ENCODE measurements at places on chromosomes 1 and 21.

DNA sequence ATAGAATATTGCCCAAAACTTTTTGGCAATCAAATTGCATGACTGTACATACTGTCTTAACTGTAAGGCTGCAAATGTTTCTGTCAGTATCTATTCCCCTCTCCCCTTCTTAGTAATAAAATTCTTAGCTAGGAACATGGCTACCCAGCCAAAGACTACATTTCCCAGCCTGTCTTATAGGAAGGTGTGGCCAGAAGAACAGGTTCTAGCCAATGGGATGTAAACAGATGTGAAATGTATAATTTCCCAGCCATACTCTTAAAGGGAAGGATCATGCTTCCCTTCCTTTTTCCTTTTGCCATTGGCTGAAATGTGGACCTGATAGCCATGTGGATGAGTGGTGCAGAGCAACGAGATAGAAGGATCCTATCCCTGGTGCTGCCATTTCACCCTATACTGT is 7.0 kb upstream of the HIVEP3 start:
- DNase-seq: no peak

- peak; percentile 6 for DNase-seq
Observed at GRCh38 chr1:62508187-62508758, 71.4 kb downstream of the USP1 start.

DNA sequence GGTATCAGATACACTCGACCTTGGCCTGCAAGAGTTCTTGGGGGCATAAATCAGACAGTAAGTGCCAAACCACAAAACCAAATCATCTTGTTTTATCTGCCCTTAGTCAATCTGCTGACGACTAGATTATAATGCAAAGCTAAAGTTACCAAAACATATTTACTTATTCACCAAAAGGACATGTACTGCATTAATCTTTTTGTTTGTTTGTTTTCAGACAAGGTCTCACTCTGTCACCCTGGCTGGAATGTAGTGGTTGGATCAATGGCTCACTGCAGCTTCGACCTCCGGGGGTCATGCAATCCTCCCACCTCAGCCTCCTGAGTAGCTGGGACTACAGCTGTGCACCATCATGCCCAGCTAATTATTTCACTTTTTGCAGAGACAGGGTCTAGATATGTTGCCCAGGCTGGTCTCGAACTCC is 114.7 kb downstream of the APP start:
- DNase-seq: no peak

DNA sequence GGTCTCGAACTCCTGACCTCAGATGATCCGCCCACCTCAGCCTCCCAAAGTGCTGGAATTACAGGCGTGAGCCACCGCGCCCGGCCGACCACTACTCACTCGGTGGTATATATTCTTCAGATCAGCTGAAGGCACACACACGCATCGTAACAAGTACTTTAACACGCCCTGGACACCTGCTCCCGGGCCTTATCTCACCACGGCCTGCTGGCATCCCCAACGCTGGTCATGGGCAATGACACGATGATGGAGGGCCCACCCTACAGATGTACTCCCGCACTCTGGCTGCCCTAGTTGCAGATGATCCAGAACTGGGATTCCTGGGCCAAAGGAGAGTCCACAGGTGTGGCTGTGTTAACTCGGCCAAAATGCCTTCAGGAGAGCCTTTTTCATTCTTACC is 11.6 kb downstream of the UBE2J2 start:
- no peak for DNase-seq

DNA sequence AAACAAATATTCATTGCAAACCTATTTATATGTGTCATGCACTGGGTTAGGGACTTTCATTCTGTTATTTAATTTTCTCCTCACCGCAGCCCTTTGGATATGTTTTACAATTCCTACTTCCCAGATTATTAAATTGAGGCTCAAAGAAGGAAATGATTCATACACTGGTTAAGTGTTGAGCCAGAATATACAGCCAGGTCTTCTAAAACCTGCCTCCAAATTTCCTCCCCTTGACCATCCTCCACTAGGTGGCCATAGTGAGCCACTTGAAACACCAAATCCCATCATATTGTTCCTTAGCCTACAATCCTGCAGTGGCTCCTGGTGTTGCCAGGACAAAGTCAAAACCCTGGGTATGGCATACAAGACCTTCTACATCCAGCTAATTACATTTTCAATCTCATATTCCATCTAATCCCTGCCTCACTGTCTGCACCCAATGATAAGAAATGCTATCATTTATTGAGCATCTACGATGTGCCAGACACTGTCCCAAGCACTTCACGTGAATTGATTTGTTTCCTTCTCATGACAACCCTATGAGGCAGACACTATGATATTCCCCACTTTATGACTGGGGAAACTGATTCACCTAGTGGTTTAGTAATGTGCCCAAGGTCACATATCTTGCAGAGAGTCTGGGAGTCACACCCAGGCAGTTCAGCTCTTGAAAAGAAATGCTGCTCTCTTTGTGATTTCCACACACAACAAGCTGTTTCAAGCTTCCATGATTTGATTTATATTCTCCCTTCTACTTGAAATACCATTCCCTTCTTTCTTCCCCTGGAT is 23.6 kb upstream of the KIRREL1 start:
- DNase-seq: no peak

GRCh38 chr1:22253012-22253790 is 110.3 kb upstream of the WNT4 start:
- DNase-seq: no peak

DNA sequence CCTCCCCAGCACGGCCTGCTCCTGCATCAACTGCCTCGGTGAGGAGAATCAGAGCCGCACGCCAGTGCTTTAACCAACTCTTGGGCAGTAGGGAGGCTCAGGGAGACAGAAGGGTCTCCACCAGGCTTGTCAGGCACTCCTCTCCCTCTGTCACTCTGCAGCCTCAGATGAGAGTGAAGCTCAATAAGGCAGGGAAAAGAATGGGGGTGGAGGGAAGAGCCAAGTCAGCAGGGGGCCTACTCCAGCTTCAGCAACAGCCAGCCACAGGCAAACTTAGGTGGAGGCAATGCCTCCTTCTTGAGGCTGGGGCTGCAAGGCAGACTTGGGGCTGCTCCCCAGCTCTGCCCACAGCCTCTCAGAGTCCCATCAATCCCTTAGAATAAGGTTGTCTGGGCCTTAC is 51.8 kb upstream of the A3GALT2 start:
- no peak for DNase-seq

DNA sequence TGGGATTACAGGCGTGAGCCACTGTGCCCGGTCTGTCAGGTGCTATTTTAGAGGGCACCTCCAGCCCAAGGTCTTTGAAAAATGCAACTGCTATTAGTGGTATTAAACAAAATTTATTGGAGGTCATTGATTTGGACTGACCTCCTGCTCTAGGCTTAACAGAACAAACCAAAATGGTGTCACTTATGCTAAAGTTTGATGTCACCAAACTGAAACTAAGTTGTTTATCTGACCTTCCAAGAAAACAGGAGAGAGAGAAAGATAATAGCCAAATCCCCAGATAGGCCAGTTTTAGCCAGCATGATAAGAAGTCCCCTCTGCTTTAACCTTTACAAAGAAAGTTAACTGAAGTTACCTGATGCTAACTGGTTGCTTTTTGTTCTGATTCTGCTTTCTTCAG is 8.1 kb upstream of the INAVA start:
- DNase-seq: no peak

All from immature natural killer cell (primary cell).